Liver (tissue), 10 donors: ENCODE measurements at places on chromosomes 2 and 18. TPM values are rescaled to one million over a fixed set of nuclear protein-coding genes. Genes with fewer than 3 reads are reported as not detected.

Gene CAPN14
- 0.05 TPM for total RNA-seq

Gene DNER
- not detected for total RNA-seq

Gene IL36B
- total RNA-seq = not detected

Gene VWC2L
- total RNA-seq = not detected

Gene PLGLB1
- 35.1 TPM for total RNA-seq

Gene UGT1A5
- 1.6 TPM for total RNA-seq

Gene HAAO
- 126 TPM for total RNA-seq

Gene CRYBA2
- not detected for total RNA-seq

DNA sequence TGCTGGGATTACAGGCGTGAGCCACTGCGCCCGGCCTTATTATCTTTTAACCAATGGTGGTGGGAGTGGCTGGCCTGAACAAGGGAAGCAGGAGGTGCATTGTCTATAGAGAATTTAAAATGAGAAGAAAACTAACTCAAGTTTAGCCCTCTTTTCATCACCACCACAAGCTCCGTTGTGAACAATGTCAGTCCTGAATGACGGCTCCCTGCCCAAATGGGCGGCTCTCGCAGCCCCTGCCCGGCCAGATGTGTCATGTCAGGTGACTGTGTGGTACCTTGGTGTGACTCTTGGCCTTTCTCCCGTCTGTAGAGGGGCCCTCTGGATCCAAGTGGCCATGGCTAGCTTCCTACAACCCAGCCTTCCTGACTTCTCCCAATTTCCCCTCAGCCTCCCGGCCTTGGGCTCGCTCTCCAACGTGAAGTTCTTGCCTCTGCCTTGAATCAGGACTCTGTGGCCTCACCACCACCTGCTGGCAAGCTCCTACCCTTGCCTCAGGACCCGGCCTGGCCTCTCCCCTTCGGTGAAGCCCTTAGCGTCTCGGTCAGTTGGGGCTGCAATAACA lies 67.6 kb downstream of the LONRF2 start:
- H3K36me3 ChIP-seq = no peaks in the 10 kb centered on the region
- H3K4me3 ChIP-seq = no peak overlapping the region
- H3K27me3 ChIP-seq = no peaks in the 10 kb centered on the region
- no peak overlapping the region for H3K27ac ChIP-seq
- H3K4me1 ChIP-seq = no peaks in the 10 kb centered on the region
- no peak for DNase-seq

DNA sequence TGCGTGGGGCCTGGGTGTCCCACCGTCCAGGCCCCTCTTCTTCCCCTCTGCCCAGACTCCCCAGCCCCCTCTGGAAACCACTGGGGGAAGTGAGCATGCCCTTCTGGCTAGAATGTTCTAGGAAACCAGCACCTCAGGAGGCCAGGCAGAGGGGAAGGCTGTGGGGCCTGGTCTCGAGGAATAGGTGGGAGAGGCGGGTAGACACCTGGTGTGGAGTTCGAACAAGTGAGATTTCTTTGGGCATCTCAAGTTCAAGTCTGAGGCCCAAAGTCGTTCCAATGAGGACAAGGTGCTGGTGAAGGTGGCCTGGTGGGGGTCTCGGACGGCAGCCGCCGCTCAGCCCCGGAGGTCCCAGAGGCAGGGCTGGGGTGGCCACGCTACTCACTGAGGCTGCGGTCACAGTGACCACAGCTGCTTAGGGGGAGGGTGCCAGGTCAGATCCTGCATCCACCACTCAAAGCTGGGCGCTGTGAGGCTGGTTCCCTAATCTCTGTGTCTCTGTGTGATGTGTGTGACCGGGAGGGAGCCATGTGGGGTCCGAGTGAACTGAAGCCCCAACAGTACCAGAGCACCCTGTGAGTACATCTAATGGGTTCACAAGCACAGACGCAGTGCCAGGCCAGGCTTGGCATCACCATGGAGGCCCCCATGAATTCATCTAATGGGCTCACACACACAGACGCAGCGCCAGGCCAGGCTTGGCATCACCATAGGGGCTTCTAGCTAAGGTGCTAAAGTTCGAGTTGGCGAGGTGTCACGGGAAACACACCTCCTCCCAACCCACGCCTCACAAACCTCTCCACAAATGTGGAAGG lies 26.5 kb upstream of the PXDN start:
- H3K36me3 ChIP-seq = no peaks in the 10 kb centered on the region
- H3K27ac ChIP-seq = no peak overlapping the region
- H3K27me3 ChIP-seq = no peaks in the 10 kb centered on the region
- H3K4me1 ChIP-seq = no peaks in the 10 kb centered on the region

- no peaks in the 10 kb centered on the region for H3K36me3 ChIP-seq
- H3K4me1 ChIP-seq = no peaks in the 10 kb centered on the region
- no peaks in the 10 kb centered on the region for H3K27me3 ChIP-seq
These were observed 97.7 kb upstream of the PGAP1 start for GRCh38 chr2:197024206-197024605.

DNA sequence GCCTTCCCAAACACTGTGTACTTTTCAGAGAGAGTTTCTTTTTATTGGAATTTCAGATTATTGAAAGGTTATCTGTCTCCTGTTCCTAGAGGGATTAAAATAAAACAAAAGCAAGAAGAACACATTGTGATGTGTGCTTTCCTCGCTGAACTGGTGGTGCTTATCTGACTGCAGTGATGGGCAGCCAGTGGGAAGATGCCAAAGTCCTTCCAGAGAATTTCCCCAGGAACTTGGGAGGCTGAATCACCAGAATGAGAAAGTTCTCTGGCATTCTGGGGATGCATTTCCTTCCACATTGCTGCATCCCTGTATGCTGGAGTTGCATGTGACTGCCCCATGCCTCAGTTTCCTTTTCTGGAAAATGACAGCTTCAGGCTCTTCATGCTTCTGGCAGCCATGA lies 53.9 kb upstream of the SEC11C start:
- H3K27ac ChIP-seq = no peak overlapping the region
- H3K36me3 ChIP-seq = no peaks in the 10 kb centered on the region
- no peak for DNase-seq
- H3K4me3 ChIP-seq = no peak overlapping the region
- H3K27me3 ChIP-seq = no peaks in the 10 kb centered on the region

GRCh38 chr2:36770542-36771287 lies 74.2 kb downstream of the VIT start:
- H3K36me3 ChIP-seq = no peaks in the 10 kb centered on the region
- no peaks in the 10 kb centered on the region for H3K27me3 ChIP-seq
- peak; percentile 54 for DNase-seq
- H3K27ac ChIP-seq = no peak overlapping the region
- no peaks in the 10 kb centered on the region for H3K4me1 ChIP-seq

GRCh38 chr2:102027036-102027980 lies 35.5 kb downstream of the IL1R2 start:
- H3K4me1 ChIP-seq = peaks cover 18% of the 10 kb centered on the region
- DNase-seq = no peak
- H3K27ac ChIP-seq = peak overlapping the region; percentile 78
- H3K4me3 ChIP-seq = no peak overlapping the region
- H3K36me3 ChIP-seq = no peaks in the 10 kb centered on the region
- no peaks in the 10 kb centered on the region for H3K27me3 ChIP-seq

GRCh38 chr2:189440644-189440946 lies 679 bp upstream of the WDR75 start:
- H3K27ac ChIP-seq = peak overlapping the region; percentile 91
- no peaks in the 10 kb centered on the region for H3K36me3 ChIP-seq
- no peaks in the 10 kb centered on the region for H3K27me3 ChIP-seq
- peak overlapping the region; percentile 88 for H3K4me3 ChIP-seq
- H3K4me1 ChIP-seq = peaks cover 4% of the 10 kb centered on the region

DNA sequence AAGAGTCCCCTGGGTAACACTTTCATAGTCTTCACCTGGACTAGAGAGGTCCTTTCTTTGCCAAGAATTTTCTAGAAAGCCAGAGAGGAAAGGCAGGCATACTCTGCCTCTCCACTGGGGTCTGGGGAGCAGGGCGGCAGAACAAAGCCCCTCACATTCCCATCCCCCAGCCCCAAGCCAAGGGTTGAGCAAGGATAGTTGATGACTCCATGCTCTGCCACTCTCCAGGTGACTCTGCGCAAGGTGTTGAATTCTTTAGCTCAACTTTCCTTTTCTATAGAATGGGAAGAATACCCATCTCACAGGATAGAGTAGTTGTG lies 2.9 kb upstream of the GDF7 start:
- no peaks in the 10 kb centered on the region for H3K36me3 ChIP-seq
- no peak overlapping the region for H3K4me3 ChIP-seq
- peaks cover 25% of the 10 kb centered on the region for H3K4me1 ChIP-seq
- no peaks in the 10 kb centered on the region for H3K27me3 ChIP-seq

DNA sequence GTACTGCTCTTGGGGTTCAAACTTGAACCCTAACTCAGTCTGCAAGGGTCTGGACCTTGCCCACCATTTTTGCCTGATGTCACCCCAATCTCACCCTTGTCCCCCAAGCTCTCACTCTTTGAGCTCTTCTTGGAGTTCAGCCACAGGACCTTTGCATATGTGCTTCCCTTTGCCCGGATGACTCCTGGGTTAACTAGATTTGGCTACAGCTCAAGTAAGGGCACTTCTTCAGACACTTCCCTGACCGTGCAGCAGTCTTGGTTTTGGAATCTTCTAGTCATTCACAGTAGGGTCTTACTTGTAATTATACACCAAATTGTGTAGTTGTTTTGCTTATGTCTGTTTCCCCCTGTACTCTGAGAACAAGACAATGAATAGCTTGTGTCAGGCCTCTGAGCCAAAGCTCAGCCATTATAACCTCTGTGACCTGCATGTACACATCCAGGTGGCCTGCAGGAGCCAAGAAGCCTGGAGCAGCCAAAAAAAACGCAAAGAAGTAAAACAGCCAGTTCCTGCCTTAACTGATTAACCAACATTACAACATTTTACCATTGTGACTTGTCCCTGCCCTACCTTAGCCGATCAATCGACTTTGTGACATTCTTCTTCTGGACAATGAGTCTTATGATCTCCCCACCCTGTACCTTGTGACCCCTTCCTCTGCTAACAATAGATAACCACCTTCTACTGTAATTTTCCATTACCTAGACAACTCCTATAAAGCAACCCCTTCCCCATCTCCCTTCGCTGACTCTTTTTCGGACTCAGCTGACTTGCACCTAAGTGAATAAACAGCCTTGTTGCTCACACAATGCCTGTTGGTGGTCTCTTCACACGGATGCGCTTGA lies 1.0 kb upstream of the MOGAT1 start:
- H3K4me3 ChIP-seq = no peak overlapping the region
- DNase-seq = no peak
- H3K36me3 ChIP-seq = no peaks in the 10 kb centered on the region
- peak overlapping the region; percentile 77 for H3K27ac ChIP-seq
- H3K4me1 ChIP-seq = peaks cover 12% of the 10 kb centered on the region

DNA sequence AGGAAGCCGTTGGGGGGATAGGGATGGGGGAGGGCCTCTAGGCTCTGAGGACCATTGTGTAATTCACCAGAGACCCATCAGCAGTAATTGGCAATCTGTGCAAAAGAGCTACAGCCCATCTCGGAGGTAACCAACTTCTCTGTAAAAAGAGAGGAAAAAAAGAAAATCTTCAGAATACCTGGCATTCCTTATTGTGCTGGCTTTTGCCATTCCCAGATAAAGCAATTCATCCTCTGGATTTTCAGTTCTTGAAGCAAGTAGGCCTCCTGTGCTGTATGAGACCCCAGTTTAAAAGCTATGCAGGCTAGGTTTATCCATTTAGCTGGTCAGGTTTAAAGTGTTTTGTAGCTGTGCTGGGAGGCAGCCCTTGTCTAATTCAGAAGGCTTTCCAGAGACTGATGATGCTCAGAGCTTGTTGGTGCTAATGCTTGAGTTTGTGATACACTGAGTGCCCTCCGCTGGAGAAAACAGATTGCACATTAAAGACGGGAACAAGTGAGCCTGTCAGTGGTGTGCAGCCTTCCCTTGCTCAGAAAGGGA lies at the start of gene LRRTM4:
Gene LRRTM4 (minus strand): TSS at position 446 of the 540 bp plus-strand sequence.
- no peak within 1 kb of the TSS for H3K27ac ChIP-seq
- no peaks in the 10 kb centered on the region for H3K36me3 ChIP-seq
- DNase-seq = no peak
- H3K4me1 ChIP-seq = no peaks in the 10 kb centered on the region

GRCh38 chr2:199457147-199458008 lies at the start of gene SATB2:
Gene SATB2 (minus strand): TSS chr2:199457939. CDS start chr2:199456037, 1,902 bp downstream.
- no peaks in the 10 kb centered on the region for H3K36me3 ChIP-seq
- DNase-seq = peak; percentile 35

DNA sequence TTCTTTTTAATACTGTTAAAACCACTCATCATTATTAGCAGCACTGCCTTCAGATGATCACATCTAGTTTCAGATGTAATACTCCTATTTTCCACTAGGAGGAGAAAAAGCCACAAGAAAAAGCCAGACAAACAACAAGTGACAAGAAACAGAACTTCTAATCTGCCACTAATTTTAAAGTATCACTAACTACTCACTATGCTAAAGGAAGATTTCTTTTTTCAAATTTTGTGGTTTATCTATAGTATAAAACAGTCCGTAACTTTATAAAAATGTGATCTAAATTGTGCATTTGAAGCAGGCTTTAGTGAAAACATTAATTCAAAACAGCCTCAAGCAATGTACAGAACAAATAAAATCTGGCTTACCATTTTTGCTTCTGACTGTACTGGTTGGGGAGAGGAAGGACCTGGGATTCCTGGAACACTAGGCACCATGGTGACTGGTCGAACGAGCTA lies 56.8 kb downstream of the ATF2 start:
- H3K36me3 ChIP-seq = peaks cover 14% of the 10 kb centered on the region

DNA sequence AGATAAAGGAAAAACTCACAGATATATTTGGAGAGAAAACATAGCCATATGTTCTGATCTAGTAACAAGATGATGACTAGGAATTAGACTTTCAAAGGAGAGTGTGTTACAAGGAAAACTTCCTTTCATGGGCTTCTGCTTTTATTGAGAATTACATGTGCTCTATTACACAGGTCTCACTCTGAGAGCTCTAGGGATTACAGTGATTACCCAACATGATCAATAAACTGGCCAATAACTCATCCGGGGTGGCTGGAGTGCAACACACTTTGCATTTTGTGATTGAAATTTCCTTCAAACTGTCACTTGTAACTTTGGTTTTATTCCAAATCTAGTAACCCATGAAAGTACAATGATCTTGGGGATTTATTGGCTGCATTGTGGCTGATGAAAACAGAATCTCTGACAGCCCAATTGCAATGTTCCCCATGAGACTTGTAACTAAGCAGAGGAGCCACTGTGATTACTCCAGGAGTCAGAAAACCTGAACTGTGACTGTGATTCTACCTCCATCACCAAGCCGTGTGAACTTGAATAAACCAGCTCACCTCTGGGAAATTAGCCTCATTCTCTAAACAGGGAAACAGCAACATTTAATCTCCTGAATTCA lies 40.2 kb upstream of the LRRC30 start:
- no peaks in the 10 kb centered on the region for H3K36me3 ChIP-seq
- no peaks in the 10 kb centered on the region for H3K4me1 ChIP-seq
- no peaks in the 10 kb centered on the region for H3K27me3 ChIP-seq
- H3K4me3 ChIP-seq = no peak overlapping the region

GRCh38 chr2:205696331-205696926 lies 14.1 kb downstream of the NRP2 start:
- H3K4me1 ChIP-seq = no peaks in the 10 kb centered on the region
- H3K4me3 ChIP-seq = no peak overlapping the region
- H3K36me3 ChIP-seq = no peaks in the 10 kb centered on the region
- H3K27ac ChIP-seq = no peak overlapping the region
- no peaks in the 10 kb centered on the region for H3K27me3 ChIP-seq

DNA sequence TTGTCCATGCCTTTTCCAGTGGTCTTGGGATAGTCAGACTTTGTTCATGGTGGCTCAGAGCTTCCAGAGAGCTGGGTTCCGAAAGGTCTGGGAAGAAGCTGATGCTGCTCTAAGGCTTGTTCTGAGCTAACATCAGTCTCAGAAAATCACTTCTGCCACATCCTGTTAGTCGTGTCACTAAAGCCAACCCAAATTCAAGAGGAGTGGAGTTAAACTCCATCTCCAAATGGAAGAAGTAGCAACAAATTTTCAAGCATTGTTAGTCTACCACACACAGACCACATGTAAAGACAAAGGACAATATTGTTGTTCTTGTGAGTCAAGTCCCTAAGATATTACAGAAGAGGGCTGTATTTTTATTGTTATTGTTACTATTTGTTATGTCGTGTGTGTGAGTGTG lies 77.8 kb downstream of the PID1 start:
- H3K4me1 ChIP-seq = no peaks in the 10 kb centered on the region
- H3K36me3 ChIP-seq = no peaks in the 10 kb centered on the region
- H3K4me3 ChIP-seq = no peak overlapping the region
- no peaks in the 10 kb centered on the region for H3K27me3 ChIP-seq
- H3K27ac ChIP-seq = no peak overlapping the region
